ENCODE measurements at places on chromosomes 7 and 10. TPM values are rescaled to one million over a fixed set of nuclear protein-coding genes. Genes with fewer than 3 reads are reported as not detected.

GRCh38 chr7:138773817-138774216 is 24.0 kb upstream of the TMEM213 start:
- no peak for DNase-seq

DNA sequence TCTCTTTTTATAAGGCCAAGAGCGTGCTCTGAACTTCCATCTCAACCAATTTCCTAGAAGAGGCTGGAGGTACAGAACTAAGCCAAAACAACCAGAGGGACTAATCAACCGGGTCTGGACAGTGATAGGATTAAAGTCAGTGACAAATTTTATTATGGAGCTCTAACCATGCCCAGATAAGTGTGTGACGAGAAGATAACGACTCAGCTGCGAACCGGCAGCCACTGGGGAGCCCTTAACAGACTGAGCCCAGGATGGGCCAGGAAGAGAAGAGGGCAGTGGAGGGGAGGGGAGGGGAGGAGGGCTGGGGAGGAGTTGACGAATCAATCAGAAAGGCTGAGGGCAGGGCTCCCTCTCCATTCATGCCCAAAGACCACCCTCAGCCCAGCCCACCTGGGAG is 119.9 kb downstream of the PLXNA4 start:
- DNase-seq, result no peak

Gene FZD1
- total RNA-seq, result 0.14 TPM

DNA sequence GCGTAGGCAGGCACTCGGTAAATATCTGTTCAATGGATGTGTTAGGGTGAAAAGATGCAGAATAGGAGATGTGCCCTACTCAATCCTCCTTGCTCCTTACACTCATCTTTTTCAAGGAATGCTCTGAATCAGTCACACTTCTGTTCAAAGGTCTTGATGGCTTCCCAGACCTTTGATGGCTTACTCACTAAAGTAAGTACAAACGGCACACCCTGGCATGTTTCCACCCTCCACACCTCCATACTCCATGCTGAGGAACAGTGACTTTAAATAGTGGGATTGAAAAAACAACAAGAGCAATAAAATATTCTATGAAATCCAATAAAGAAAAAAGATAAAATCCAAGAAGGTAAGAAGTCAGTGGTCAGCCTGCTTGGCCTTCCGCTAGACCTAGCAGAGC is 569.2 kb downstream of the SORCS1 start:
- no peak for DNase-seq

Gene ACHE
- total RNA-seq, result 0.14 TPM

GRCh38 chr10:122727426-122727825 is 27.8 kb upstream of the C10orf120 start:
- DNase-seq, result no peak

DNA sequence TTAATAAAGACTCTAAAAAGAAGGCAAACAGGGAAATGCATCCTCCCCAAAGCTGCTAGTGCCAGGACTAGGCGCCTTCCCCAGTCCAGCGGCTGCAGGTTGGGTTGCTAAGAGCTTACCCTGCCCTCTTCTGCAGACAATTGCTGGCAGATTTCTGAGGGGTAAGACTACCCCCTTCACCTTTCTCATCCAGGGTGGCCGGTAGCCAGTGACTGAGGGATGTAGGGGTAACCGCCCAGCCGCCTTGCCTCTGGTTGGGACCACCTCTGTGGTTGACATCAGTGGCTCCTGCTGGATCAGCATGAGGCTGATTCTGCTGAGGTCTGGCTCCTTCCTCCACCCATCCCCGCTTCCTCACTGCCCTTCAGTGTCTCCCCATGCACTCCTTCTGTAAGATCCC is 71.2 kb downstream of the ADCYAP1R1 start:
- no peak for DNase-seq

- DNase-seq, result no peak
Measured at GRCh38 chr7:81430150-81430549, 339.7 kb downstream of the HGF start.

Gene PRR15
- not detected for total RNA-seq

Gene CDK6
- total RNA-seq, result 106 TPM

Gene FAM25C
- not detected for total RNA-seq

- no peak for DNase-seq
Measured at GRCh38 chr10:7082967-7083366, 327.9 kb downstream of the SFMBT2 start.

DNA sequence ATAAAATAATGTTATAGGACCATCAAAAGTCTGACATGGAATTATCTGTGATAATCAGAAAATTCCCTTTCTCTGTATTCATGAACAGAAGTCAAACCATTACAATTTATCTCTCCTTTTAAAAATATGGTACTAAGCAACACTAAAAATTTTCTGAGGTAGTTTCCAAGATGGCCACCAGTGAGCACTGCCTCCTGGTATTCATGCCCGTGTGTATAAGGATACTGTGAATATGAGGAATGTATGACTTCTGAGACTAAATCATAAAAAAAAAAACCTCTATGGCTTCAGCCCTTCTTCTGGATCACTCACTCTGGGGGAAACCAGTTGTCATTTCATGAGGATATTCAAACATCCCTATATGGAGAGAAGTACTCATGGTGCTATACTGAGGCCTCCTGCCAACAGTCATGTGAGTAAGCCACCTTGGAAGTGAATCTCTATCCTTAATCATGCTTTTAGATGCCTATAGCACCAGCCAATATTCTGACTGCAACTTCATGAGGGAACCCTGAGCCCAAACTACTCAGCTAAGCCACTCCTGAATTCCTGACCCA is 41.1 kb downstream of the SIRT1 start:
- no peak for DNase-seq

DNA sequence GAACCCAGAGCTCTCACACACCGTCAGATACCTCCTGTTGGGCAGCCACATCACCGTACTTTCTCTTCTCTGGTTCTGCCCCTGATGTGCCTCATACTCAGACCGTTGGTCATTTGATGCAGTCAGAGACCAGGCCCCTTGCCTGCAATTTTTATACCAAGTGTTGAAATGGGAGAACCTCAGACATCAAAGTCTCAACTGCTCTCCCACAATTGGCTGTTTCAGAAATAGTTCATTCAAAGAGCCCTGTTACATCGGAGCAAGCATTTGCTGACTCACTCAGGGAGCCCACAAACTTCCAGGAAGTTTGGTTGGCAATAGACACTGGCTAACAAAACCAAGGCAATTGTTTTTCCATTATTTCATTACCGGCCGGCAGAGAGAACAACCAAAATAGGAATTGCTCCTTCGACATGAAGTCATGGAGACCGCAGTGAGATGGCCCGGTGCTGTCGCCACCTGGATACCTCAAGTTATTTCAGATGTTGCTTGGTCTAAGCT is 33.5 kb upstream of the ADAM12 start:
- no peak for DNase-seq

Gene TWIST1
- total RNA-seq, result not detected

Gene PKD2L1
- total RNA-seq, result not detected

Gene ERVW-1
- not detected for total RNA-seq

GRCh38 chr10:16316733-16317390 is 119.9 kb upstream of the PTER start:
- no peak for DNase-seq

DNA sequence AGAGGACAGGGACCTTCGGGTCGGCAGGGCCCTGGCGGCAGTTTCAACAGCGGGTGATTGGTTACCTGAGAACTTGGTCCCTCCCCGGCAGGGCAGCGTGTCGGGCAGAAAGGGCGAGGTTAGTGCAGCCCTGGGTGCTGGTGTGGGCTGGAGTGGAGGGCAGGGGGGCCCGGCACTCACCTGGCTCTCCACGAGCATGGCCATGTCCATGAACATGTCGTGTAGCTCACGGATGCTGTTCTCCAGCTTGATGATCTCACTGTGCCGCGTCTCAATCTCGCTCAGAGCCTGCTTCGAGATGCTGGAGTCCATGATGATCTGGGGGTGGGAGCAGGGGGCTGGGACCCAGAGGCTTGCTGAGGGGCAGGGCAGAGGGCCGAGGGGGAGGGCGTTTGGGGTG is 16.8 kb downstream of the STX1A start:
- DNase-seq, result no peak

DNA sequence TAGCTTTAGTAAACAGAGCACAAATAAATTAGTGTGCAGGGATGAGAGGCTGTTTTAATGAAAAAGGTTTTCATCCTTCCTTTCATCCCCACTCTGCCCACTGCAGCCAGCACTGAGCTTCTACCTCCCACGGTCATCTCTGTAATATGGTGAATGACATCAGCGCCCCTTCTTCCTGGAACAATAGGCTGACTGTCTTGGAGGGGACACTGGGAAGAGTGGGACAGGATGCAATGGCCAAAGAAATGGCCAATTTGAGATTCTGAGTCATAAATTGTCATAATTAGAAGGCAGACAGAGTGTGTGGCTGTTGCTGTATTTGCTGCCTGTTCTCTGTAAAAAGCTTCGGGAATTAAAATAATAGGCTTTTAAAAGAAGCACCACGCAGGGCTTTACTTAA is 126.7 kb upstream of the CALN1 start:
- no peak for DNase-seq

DNA sequence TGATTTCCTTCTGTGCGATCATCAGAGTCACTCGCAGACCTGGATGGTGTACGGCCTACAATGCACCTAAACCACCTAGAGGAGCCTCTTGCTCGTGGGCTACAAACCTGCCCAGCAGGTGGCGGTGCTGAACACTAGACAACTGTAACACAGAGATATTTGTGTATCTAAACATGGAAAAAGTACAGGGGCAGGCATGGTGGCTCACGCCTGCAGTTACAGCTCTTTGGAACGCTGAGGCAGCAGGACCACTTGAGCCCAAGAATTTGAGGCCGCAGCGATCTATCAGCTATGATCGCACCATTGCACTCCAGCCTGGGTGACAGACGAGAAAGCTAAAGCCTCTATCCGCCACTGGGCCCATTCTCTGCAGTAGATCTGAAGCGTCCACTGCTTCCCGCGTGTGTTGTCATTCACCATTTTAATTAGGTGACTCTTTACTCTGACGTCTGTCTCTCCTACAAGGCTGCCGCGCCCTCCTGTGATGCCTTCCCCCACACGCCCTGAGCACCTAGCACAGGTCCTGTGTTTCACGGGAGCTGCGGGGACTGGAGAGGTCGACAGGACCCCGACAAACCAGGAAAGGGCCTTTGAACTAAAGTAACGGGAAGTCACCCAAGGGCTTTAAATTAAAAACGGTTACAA is 774 bp downstream of the TUBGCP2 start:
- peak; percentile 81 for DNase-seq

- DNase-seq, result no peak
Measured at GRCh38 chr7:30655096-30655970, 26.9 kb downstream of the CRHR2 start.

DNA sequence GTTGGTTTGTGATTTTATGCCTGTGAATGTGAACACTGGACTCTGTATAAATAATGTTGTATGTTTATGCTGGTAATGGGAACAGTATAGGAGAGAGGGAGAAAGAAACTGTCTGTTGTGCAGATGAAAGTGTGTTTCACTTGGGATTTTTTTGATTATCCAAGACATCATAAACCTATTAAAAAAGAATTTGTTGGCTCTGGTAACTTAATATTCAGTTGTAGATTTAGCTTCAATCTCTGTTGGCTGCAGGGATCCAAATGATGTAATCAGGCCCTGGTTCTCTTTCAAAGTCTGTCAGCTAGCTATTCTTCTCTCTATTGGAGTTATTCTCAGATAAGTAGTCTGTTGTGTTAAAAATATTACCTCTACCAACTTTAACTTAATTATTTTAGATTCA is 168.8 kb upstream of the RHOBTB1 start:
- no peak for DNase-seq
